ENCODE measurements at places on chromosomes 7 and 10. TPM values are rescaled to one million over a fixed set of nuclear protein-coding genes. Genes with fewer than 3 reads are reported as not detected.

Gene ANK3
- total RNA-seq = 110 TPM

Gene KIAA1217
- total RNA-seq = 16.2 TPM

Gene UTF1
- not detected for total RNA-seq

Gene ITGA8
- 9.4 TPM for total RNA-seq

Gene BAMBI
- total RNA-seq = 4.2 TPM

Gene FAM13C
- 31.8 TPM for total RNA-seq

Gene FFAR4
- 0.52 TPM for total RNA-seq

Gene POR
- 42.8 TPM for total RNA-seq

Gene GARS1
- total RNA-seq = 41.2 TPM

Gene STEAP1
- total RNA-seq = 5.7 TPM

Gene ANXA7
- 47.0 TPM for total RNA-seq

Gene STYXL1
- 31.8 TPM for total RNA-seq

Gene SEC23IP
- total RNA-seq = 17.7 TPM

Gene ELFN1
- 1.6 TPM for total RNA-seq

Gene SP8
- not detected for total RNA-seq

Gene SCIN
- total RNA-seq = 1.0 TPM

Gene ALOX5
- 3.1 TPM for total RNA-seq

Gene HTR5A
- not detected for total RNA-seq

Gene PRF1
- 2.1 TPM for total RNA-seq

Gene CDH23
- total RNA-seq = 3.7 TPM

Gene NHLRC2
- total RNA-seq = 15.1 TPM

Gene JAKMIP3
- under 0.01 TPM for total RNA-seq

Gene CFAP58
- total RNA-seq = under 0.01 TPM

Gene VPS37D
- 3.1 TPM for total RNA-seq

Gene SPDYE6
- not detected for total RNA-seq

Gene SPDYE9
- total RNA-seq = not detected

Gene COBL
- 53.2 TPM for total RNA-seq

Gene AKR1C8
- not detected for total RNA-seq

Gene TRIM50
- total RNA-seq = 0.52 TPM

Gene C10orf62
- total RNA-seq = under 0.01 TPM

Gene CFAP69
- total RNA-seq = 2.6 TPM

Gene EPO
- not detected for total RNA-seq

Gene IDI2
- not detected for total RNA-seq

Gene GFRA1
- total RNA-seq = 24.0 TPM

Gene RBM20
- total RNA-seq = 6.3 TPM

Gene UCMA
- 1.6 TPM for total RNA-seq

Gene ACTL6B
- not detected for total RNA-seq

Gene SPACDR
- not detected for total RNA-seq

Gene MACC1
- total RNA-seq = not detected

Gene HOXA4
- 2.1 TPM for total RNA-seq

Gene ATRNL1
- 7.8 TPM for total RNA-seq
